ENCODE measurements at places on chromosomes 7 and 10. TPM values are rescaled to one million over a fixed set of nuclear protein-coding genes. Genes with fewer than 3 reads are reported as not detected.

Gene C10orf105
- 0.06 TPM for polyA plus RNA-seq

Gene ARMC3
- 14.3 TPM for polyA plus RNA-seq

Gene MYO3A
- 6.4 TPM for polyA plus RNA-seq

Gene TMEM273
- 2.2 TPM for polyA plus RNA-seq

Gene HABP2
- polyA plus RNA-seq = 0.41 TPM

Gene PON1
- 0.92 TPM for polyA plus RNA-seq

Gene TRIM56
- 16.2 TPM for polyA plus RNA-seq

Gene TMEM236
- polyA plus RNA-seq = 0.26 TPM
